HuH-7.5 (cell line): ENCODE measurements at places on chromosomes 3 and 15.
A peak's percentile ranks its signal among the peaks of the same experiment; 100 is the strongest.

- peak; percentile 94 for DNase-seq
Observed at GRCh38 chr3:197520311-197521276, 35.2 kb downstream of the BDH1 start.

DNA sequence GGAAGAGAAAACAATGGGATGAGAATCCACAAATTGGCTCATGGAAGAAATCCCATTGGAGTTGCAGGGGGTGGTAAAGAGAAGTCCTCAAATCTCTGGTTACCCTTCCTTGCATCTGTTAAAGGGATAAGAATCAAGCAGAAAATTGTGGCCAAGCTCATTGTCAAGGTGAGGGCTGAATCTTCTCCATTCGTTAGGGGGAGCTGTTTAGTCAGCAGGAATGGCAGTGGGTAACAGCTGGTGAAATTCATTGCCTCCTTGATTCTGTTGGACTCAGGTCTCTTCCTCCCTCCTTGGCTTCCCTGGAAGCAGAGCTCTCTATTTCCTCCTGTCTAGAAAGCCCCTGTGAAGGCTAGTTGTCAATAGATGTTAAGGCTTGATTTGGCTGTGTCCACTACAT is 343.1 kb upstream of the SEMA6D start:
- DNase-seq, result no peak

DNA sequence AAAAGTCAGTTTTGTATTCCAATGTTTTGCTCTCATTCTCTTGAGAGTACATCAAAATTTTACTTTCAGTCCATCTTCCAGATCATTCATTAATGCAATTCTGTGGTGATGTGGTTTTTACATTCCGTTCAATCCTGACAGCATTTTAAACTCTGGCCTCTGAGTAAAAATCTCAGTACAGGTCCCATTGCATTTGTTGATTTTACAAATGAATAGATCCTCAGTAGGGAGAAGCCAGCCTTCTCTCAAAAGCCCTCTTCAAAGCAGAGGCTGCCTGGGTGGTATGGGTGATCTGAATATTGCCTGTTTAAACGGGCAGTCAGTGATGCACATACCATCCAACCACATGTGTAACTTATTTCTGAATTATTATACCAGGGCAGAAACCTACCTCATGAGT is 72.5 kb upstream of the TSC22D2 start:
- no peak for DNase-seq

DNA sequence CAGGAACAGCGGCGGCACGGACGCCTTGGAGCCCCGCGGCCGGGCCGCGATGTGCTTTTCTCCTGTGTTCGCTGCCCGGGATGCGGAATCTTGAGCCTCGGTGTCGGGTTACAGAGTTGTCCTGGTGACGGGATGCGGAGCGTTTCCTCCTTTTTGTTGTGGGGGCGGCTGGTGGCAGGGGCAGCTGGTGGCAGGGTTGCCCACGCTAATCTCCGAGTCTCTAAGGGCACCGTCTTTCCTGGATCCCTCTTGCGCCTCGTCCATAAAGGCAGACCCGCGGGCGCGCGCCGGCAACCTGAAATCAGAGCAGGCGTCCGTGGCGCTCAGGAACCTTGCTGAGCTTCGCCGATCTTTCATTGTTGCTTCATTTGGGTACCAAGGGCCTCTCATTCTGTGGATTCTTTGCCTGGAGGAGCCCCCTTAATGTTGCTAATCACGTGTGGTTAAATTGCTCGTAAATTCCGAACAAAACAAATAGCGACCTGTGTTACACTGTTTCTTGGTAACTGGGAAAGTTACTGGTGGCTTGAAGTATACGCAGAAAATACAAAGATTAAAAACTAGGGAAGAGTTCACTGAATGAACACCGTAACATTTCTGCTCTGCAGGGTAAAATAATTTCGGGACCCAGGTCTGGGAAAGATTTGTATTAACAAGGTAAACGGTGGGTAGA is 844 bp upstream of the PFN2 start:
- DNase-seq, result peak; percentile 47

DNA sequence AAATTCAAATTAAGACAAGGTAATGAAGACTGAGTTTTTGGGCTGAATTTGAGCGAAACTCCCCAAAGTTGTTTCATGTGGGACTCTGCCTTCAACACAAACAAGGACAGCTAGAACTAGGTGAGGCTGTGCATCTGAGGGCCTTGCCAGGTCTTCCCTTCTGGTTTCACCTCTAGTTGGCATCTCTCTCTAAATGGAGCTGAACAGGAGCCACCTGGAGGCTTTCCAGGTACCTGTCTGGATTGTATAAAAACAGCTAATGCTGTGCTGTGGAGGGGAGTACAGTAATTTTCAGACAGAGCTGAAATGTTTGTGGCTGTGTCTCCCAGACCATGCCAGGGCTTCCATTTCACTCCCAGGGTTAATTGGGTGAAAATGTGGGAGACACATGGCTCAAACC is 27.1 kb downstream of the TRIM71 start:
- DNase-seq, result no peak

GRCh38 chr15:49315391-49315823 is 107.6 kb upstream of the FGF7 start:
- DNase-seq, result no peak

- no peak for DNase-seq
Observed at GRCh38 chr3:159886050-159886449, 102.6 kb upstream of the IL12A start.

DNA sequence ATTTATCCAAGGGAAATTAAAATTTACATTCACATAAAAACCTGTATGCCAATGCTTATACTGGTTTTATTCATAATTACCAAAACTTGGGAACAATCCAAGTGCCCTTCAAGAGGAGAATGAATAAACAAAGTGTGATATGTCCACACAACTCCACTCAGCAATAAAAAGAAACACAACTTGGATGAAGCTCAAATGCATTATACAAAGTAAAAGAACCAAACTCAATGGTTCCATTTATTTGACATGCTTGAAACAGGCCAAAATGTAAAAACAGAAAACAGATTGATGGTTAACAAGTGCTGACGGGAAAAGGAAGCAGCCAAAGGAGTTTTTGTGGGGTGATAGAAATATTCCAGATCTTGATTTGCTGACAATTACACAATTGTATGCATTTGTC is 23.5 kb downstream of the OCA2 start:
- no peak for DNase-seq

DNA sequence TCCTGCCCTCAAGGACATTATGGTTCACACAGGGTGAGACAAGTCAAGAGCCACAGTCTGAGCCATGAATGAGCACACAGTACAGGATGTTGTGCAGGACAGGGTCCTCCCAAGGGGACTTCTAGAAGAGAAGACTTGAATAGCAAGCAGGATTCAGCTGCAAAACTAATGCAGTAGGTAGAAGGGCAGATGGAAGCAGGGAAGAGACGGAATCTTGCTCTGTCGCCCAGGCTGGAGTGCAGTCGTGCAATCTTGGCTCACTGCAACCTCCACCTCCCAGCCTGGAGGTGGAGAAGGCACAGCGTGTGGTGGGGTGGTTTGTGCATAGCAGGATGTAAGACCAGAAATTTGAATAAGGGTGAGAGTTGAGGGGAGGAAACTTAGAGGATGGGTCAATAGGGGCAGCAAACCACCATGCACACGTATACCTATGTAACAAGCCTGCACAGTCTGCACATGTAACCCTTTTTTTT is 8.0 kb downstream of the BCL2L10 start:
- DNase-seq, result no peak

GRCh38 chr3:194727435-194728128 is 41.9 kb downstream of the FAM43A start:
- no peak for DNase-seq
